LNCaP clone FGC (cell line): ENCODE measurements at places on chromosomes 13 and 19.

GRCh38 chr19:54069470-54069869 lies 5.8 kb upstream of the VSTM1 start:
- DNase-seq, result no peak

DNA sequence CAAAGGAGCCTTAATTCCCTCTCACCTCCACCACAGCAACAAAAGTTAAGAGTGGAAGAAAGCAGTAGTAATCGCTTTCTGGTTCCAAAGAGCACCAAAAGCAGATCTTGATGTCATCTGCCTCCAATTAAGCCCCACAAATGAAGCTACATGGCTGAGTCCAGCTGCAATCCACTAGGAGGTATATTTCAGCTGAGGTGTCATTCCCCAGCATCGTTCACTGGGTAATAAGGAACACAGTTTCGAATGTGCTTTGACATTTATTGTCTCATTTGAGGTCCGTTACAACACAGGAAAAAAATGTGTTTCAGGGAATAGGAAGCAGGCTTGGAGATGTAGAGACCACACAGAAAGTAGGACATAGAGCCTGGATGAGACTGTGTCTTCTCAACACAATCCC lies 190.4 kb downstream of the DCLK1 start:
- no peak for DNase-seq

GRCh38 chr19:53007606-53008005 lies 6.1 kb upstream of the ERVV-1 start:
- no peak for DNase-seq

GRCh38 chr13:73481886-73482445 lies 423.2 kb downstream of the KLF5 start:
- DNase-seq, result no peak

DNA sequence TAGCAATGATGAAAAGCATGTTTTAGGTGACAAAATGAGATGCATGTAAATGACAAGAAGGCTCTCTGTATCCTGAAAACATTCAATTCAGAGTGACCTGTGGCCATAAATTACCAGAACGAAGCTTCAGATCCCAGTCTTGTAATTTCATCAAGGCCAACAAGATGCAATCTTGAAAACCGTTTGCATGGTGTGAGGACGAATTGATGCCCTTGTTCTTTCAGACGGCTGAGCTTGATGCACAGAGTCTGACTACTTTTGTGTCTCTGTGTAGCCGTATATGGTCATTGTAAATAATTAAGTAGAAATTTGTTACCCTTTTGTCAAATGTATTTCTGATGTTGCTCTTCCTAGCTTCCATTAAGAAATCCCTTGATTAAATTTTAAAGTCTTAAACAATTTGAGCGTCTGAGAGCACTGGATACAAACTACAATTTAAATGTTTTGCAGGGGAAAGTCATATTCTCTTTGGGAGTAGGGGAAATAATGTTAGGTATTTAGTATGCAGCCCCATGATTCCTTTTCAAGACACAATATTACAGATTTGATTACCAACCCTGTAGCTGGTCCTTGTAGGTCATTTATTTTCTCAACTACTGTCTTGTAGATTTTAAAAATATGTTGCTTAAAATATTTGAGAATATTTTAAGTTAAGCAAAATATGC lies 125.8 kb upstream of the PCDH9 start:
- no peak for DNase-seq

GRCh38 chr13:98173431-98174152 lies 3.5 kb downstream of the RNF113B start:
- no peak for DNase-seq

DNA sequence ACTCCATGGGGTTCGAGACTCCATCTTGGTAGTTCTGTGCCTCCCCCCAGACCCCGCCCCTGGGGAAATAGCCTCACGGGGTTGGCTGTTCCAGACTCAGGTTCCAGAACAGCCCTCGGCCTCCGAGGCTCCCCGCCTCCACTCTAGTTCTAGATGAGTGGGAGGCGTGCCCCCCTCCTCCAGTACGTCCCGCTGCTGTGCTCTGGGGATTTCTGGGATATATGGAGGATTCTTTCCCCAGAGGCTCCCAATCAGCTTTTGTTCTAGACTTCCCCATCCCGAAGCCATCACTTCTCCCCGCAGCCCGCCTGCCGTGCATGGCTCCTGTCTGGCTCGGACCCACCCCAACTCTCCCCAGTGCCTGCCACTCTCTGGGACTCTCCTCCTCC lies 1.9 kb upstream of the CACNG7 start:
- DNase-seq, result no peak

GRCh38 chr13:41606646-41607045 lies 149.3 kb downstream of the RGCC start:
- DNase-seq, result no peak

DNA sequence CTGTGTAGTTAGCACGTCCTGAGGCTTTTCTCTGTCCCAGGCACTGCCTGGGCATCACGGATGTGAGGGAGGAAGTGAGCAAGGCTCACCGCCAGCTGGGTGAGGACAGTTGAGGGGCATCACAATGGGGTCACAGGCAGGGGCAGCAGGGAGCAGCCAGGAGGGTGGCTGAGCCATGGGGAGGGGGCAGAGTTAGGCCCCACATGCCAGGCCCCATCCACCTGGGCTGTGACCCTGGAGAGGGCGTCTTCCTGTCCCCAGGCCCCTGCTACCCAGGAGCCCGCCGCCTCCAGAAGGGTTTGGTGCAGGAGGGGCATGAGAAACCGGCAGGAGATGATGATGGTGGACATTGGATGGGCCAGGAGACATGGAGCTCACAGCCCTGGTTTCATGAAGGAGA lies 56.8 kb upstream of the F7 start:
- no peak for DNase-seq

DNA sequence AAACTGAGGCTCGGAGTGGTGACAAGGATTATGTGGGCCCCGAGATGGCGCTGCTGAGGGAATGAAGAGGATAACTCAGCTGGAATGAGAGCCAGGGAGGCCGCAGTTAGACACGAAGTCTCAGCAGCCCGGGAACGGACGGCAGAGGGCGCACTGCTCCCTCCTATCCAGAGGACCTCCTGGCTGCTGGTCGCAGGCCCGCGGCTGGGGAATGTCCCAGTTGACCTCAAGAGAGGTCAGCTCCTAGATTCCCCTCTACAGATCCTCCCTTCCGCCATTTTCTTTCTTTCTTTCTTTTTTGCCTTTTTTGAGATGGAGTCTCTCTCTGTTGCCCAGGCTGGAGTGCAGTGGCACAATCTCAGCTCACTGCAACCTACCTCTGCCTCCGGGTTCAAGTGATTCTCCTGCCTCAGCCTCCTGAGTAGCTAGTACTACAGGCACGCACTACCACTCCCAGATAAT lies 24.1 kb upstream of the ASPDH start:
- DNase-seq, result peak; percentile 52

GRCh38 chr13:96229356-96229755 lies 139.4 kb downstream of the HS6ST3 start:
- peak; percentile 8 for DNase-seq

DNA sequence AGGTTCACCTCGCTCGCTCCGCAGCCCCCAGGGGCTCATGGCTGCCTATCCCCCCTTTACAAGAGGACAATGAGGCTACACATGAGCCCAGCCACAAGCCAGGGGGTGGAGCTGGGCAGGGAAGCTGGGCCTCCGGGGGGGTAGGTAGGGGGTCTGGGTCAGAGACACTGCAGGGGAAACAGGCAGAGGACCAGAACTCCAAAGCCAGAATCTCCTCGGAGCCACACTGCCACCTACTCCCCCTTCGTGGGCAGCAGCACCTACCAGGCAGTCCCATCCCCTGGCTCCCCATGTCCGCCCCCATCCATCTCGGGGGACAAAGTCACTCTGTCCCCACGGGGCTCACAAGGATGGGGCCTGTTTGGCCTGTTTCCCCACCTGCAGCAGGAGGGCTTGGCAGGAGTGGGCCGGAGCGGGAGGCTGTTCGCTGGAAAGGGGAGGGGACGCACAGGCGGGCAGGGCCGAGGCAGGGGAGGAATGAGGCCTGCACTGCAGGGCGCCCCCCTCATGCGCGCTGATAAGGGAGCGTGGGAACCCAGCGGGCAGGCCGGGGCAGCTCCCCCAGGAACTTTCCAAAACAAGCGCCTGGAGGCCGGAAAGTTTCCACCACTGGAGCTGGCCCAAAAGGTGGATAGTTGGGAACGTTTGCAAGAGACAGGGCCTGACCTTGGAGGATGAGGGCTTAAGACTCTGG lies 545 bp upstream of the ISYNA1 start:
- DNase-seq, result no peak

DNA sequence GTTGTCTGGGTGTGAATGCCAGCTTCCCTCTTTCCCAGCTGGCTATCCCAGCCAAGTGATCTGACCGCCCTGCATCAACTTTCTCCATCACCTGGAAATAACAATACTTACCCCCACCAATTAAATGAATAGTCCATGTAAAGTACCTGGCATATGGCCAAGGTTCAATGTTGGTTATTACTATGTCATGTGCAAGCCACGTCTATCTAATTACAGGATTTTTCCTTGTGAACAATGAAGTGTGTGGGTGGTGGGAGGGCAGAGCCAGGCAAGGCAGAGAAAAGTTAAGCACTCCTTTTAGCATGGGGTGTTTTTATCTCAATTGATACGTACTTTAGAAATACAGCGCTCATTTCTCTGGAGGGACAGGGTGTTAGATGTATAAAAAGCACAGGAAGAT lies 121.1 kb downstream of the NHLRC3 start:
- no peak for DNase-seq
